Amniotic epithelial cell (primary cell): ENCODE measurements at places on chromosomes 4 and X.
A peak's percentile ranks its signal among the peaks of the same experiment; 100 is the strongest.

DNA sequence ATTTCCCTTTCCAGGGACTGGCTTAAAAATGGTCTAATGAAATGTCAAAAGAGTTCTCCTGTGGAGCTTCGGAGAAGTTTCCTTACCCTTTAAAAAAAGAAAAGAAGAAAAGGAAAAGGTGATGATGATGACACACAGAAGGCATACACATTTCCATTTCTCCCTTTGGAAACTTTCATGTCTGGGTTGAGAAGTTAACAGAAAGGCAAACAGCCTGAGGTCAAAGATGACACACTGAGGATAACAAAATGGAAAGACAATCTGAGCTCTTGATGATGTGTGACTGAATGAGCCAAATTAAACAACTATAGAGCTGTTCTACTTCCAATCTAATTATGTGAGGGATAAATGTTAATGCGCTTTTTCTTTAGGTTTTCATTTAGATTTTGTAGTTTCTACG, 32.2 kb downstream of the NFXL1 start:
- no peak for DNase-seq

DNA sequence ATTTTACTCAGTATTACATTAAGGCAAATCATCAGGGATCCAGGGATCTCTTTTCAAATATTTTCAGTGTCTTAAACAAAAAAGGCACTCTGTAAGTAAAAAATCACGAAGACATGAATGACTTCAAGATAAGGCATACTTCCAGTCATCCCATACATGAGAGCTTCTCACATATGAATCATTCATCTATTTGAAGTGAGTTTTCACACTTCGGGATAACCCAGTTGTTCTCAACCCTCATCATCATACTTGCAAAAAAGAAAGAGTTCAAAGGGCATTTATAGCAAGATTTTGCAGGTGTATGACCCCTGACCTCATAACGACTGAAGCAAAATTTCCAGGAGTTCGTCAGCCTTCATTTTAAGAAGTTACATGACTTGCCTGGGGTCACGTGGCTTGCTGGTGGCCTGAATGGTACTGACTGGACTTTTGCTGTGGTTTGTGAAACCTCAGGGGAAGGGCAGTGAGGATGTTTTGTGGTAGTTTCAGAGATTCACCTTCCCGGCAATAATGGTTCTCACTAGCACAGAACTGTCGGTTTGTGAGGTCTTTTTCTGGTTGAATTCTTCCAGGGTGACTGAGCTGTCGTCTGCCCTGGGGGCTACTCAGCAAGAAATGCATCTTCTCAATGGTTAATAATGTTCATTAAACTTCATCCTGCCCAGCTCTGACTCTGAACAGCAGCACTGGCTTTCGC, 115.8 kb upstream of the SHISA3 start:
- DNase-seq, result no peak

- no peak for DNase-seq
Observed at GRCh38 chrX:49310371-49310770, 6.9 kb downstream of the GAGE10 start.

DNA sequence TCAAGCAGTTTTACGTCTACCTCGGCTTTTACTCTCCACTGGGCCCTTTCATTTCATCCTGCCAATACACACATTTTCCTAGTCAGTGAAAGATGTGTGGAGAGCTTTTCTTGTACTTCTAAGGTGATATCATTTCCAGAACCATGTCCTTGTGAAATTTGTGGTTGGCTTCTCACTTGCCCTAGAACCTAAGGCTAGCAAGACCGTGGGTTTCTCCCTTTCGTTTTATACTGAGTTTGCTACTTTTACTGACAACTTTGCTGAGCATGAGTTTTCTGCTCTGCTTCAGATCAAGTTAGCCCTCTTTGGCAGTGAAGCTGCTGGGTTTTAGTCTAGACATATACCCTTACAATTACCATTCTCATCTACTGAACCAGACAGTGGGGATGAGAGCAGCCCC, 95.7 kb upstream of the FRMPD4 start:
- no peak for DNase-seq

- DNase-seq, result no peak
Observed at GRCh38 chr4:107577743-107578142, 142.3 kb downstream of the PAPSS1 start.

DNA sequence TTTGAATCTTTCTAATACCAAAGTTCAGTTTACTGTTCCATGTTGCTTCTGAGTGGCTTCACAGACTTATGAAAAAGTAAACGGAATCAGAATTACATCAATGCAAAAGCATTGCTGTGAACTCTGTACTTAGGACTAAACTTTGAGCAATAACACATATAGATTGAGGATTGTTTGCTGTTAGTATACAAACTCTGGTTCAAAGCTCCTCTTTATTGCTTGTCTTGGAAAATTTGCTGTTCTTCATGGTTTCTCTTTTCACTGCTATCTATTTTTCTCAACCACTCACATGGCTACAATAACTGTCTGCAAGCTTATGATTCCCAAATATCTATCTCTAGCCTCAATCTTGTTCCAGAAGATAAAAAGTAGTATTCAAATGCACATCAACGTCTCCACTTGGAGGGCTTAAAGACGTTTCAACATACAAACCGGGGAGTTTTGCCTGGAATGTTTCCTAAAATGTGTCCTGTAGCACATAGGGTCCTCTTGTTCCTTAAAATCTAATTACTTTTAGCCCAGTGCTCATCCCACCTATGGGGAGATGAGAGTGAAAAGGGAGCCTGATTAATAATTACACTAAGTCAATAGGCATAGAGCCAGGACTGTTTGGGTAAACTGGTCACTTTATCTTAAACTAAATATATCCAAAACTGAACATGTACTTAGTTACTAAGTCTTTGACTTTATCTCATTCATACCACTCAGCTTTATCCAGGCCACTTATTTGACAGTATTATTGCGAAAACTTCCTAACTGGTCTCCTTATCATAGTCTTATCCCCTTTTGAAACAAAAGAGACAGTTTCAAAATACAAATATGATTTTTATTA, 3.6 kb upstream of the AFP start:
- DNase-seq, result peak; percentile 37

- DNase-seq, result no peak
Observed at GRCh38 chrX:147901461-147902126, 10.1 kb upstream of the FMR1 start.

GRCh38 chrX:38561951-38562719, 793 bp downstream of the TSPAN7 start:
- DNase-seq, result no peak

- DNase-seq, result no peak
Observed at GRCh38 chr4:152033621-152034020, 272.8 kb upstream of the GATB start.

GRCh38 chrX:148582353-148582752, 81.9 kb downstream of the AFF2 start:
- peak; percentile 58 for DNase-seq

- DNase-seq, result no peak
Observed at GRCh38 chr4:17138847-17139246, 240.4 kb upstream of the LDB2 start.

DNA sequence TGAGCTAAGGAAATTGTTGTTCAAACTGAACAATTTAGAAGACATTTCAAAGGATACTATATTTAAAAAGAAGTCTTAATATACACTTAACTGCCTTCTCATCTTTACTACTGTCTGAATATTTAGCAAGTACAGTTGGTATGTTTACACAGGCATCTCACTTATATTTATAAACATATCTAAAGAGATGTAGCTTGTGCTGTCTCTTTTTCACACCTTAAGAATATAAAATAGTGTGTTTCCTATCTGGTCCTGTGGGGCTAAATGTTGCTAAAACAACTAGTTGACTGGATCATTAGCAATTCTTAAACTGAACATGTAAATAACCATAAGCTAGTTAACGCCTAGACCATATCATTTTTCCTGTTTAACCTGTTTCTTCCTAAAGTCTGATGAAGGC, 336.3 kb downstream of the PPP3CA start:
- no peak for DNase-seq

GRCh38 chrX:103329991-103330390, at the start of gene TCEAL7:
TSS of gene TCEAL7 (plus strand) at chrX:103330239. CDS start at chrX:103331404, 1,165 bp downstream.
- peak; percentile 32 for DNase-seq

DNA sequence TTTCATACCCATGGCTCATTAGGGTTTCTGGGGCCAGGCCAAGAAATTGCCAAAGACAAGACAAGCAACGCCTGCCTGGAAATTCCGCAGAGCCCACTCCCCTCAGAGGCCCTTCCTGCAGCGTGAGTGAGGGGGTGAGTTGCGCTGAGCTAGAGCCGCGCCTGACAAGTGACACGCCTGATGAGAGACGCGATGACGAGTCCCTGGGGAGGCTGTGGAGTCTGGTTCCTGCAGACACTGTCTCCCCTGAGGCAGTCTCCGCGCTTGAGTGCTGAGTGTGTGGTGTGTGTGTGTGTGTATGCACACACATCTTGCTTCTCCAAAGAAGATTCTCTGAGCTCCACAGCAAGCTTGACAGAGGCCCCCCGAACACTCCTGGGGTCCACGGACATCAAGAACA, 269.8 kb downstream of the BCOR start:
- no peak for DNase-seq

GRCh38 chr4:118866442-118866841, 22.2 kb upstream of the SYNPO2 start:
- DNase-seq, result no peak

- DNase-seq, result no peak
Observed at GRCh38 chr4:123749383-123749782, 352.8 kb downstream of the SPRY1 start.
